ENCODE measurements at places on chromosomes 16 and 17.

DNA sequence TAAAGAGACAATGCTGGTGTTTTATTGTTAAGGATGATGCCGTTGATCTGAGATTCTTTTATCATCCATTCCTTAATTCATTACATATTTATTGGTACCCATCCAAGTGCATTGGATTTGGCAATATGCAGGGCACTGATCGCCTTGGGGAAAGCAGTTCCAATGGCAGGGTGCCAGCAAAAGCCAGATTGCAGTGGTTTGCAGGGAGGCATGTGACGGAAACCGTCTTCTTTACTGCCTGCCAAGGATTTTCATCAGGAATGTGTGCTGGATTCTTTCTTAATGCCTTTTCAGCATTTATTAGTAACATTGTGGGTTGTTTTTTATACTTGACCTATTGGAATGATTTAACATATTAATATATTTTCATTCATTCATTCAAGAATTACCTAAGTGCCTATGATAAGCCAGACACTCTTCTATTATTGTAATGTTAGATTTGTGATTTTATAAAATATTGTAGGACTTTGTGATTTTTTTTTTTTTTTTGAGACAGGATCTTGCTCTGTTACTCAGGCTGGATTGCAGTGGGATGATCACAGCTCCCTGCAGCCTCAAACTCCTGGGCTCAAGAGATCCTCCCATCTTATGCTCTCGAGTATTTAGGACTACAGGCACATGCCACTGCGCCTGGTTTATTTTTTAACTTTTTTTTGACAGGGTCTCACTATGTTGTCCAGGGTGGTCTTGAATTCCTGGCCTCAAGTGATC is 93.4 kb upstream of the TNRC6A start:
- DNase-seq, result no peak

DNA sequence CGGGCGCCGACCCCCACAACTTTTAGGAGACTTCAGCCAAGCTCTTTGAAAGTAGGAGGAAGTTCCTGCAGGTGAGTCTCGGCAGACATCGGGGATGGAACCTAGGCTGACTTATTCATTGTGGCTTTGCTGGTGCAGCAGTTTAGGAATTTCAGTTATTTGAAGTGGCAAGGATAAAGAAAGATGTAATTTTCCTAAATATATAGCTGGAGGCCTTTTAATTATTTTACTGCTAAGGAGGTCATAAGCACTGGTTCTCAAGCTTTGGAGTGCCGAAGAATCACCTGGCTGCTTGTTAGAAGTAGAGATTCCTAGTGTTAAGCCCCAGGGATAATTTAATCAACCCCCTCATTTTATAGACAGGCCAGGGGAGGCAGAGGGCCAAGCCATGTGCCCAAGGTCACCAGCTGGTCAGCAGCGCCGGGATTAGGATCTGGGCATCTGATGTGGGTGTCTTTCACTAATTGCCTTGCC is 28.9 kb upstream of the BCAR1 start:
- no peak for DNase-seq

- DNase-seq, result peak; percentile 89
These were observed 1.5 kb downstream of the HCFC1R1 start for GRCh38 chr16:3022208-3022683.

GRCh38 chr17:34253139-34253525 is 2.0 kb upstream of the CCL2 start:
- DNase-seq, result no peak

DNA sequence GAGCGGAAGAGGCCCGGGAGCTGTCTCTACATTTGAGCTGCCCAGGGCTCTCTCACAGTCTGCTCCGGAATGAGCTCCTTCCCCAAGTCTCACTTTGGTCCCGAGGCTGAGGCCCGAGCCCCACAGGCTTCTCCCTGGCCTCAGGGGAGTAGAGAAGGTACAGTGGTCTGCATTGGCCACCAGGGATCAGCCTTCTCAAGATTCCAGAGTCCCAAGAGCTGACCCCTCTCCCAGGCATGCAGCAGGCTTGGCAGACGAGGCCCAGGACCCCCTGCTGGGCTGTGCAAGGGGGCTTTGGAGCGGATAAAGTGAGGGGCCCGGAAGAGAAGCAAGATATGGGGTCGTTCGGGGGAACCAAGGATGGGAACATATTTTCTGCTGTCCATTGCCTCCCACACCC is 3.1 kb downstream of the PRSS27 start:
- no peak for DNase-seq

GRCh38 chr16:22322741-22323140 is 25.5 kb downstream of the POLR3E start:
- no peak for DNase-seq

- DNase-seq, result no peak
These were observed 45.6 kb downstream of the DNAH9 start for GRCh38 chr17:11643851-11644250.

GRCh38 chr17:42266918-42267766 is 9.0 kb downstream of the STAT5B start:
- DNase-seq, result peak; percentile 32

GRCh38 chr17:77571155-77571981 is 387.1 kb upstream of the TNRC6C start:
- DNase-seq, result no peak

- DNase-seq, result no peak
These were observed 26.7 kb downstream of the FA2H start for GRCh38 chr16:74747716-74748615.

- no peak for DNase-seq
These were observed 1.2 kb upstream of the DPEP2 start for GRCh38 chr16:68000450-68000849.

GRCh38 chr17:7841396-7841914 is 7.4 kb downstream of the KDM6B start:
- peak; percentile 93 for DNase-seq

DNA sequence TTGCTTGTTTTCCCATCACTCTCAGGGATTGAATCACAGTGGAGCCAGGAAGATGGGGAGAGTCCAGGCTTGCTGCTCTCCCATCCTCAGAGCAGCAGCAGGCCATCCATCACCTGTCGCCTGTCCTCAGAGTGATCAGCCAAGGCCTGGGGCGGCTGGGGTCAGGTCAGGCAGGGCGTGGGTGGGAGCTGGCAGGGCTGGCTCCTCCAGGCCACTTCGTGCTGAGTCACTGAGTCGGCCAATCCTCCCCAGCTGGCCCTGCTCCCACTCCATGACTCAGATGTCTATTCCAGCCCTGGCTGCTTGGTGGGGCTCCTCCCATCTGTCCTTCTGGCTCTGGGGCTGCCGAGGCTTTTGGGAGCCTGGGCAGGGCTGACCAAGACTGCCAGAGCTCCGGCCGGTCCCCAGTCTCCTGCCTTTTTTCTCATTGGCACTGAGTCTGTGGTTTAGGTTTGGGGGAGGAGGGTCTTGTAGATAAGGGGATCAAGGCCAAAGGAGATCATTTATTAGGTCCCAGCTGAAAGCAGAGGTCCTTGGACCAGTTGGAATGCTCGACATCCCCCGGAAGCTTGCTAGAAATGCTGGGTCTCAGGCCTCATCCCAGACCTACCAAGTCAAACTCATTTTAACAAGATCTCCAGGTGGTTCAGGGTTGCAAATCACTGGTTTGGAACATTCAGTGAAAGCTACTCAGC is 72.7 kb downstream of the ABCC1 start:
- DNase-seq, result no peak

Data from activated T-helper 9 cell treated with anti-CD3 and anti-CD28 coated beads, Interleukin-2, amount 50 U/mL, for 16 hours (primary cell).